Endodermal cell (in vitro differentiated cells): ENCODE measurements at places on chromosomes 11 and 22. TPM values are rescaled to one million over a fixed set of nuclear protein-coding genes. Genes with fewer than 3 reads are reported as not detected.

The OR10D3 gene
- total RNA-seq: 0.25 TPM in 1 of 3 replicates, not detected in the others

The DAGLA gene
- total RNA-seq: 5.0 and 5.6 TPM in 2 replicates

The MS4A3 gene
- not detected in 3 replicates for total RNA-seq

The UBQLN3 gene
- 0.21 to 0.24 TPM in 2 of 3 replicates, not detected in the other for total RNA-seq

The OR2AG1 gene
- total RNA-seq: not detected in 3 replicates

The OR8A1 gene
- 0.18 and 0.35 TPM in 2 replicates for total RNA-seq

The ESRRA gene
- total RNA-seq: 14.7 to 25.2 TPM (median 22.8 TPM) in 3 replicates

The DRICH1 gene
- 0.76 TPM in 1 of 3 replicates, not detected in the others for total RNA-seq

The NXPE4 gene
- total RNA-seq: not detected in 2 replicates

GRCh38 chr22:44520465-44521094, 22.5 kb upstream of the RTL6 start:
- no peaks in the 10 kb centered on the region for H3K36me3 ChIP-seq
- H3K4me3 ChIP-seq: no peak overlapping the region
- DNase-seq: no peak
- H3K27me3 ChIP-seq: no peaks in the 10 kb centered on the region

DNA sequence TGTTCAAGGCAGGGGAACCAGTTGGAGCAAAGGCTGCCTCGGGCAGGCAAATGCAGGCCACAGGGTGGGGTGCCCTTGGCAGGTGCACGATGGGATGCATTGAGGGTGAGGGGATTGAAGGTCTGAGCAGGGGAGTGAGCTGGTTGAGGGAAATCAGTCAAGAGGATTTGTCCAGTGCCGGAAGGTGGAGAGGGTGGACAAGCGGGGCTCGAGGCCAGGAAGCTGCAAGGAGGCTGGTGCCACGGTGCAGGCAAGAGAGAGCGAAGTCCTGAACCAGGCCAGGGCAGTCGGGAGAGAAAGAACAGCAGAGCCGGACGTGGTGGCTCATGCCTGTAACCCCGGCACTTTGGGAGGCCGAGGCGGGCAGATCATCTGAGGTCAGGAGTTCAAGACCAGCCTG, 10.4 kb upstream of the MS4A10 start:
- no peak overlapping the region for H3K4me3 ChIP-seq
- H3K27me3 ChIP-seq: no peaks in the 10 kb centered on the region
- DNase-seq: no peak
- no peak overlapping the region for H3K27ac ChIP-seq
- H3K36me3 ChIP-seq: no peaks in the 10 kb centered on the region

DNA sequence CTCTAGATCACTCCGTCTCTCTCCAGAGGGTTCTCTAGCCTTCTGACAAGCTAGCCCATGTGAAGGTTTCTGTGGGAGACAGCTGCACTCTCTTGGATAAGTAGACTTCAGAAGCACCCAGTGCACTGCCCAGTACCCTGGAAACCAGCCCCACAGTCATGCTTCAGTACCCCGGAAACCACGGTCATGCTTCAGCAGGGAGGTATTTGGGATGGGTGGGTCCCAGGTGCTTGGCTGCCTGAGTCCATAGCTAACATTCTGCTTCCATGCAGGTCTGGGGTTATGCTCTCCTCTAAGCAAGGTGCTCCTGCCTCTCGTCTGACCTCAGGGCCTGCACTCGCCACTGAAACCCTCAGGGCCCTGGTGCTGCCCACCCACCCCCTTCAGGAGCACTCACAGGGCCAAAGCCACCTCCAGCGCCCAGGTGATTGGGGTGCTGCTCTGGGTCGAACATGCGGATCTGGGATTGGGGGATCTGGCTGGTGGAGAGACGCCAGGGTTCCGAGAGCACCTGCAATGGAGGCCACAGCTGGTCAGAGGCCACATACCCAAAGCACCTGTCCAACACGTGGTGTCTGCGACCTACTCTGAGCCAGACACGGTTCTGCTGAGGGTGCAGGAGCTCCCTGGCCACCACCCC, 7.3 kb upstream of the SYCE3 start:
- H3K4me1 ChIP-seq: no peaks in the 10 kb centered on the region
- no peaks in the 10 kb centered on the region for H3K27me3 ChIP-seq
- no peak overlapping the region for H3K4me3 ChIP-seq
- peaks cover 68% of the 10 kb centered on the region for H3K36me3 ChIP-seq
- H3K27ac ChIP-seq: no peak overlapping the region

DNA sequence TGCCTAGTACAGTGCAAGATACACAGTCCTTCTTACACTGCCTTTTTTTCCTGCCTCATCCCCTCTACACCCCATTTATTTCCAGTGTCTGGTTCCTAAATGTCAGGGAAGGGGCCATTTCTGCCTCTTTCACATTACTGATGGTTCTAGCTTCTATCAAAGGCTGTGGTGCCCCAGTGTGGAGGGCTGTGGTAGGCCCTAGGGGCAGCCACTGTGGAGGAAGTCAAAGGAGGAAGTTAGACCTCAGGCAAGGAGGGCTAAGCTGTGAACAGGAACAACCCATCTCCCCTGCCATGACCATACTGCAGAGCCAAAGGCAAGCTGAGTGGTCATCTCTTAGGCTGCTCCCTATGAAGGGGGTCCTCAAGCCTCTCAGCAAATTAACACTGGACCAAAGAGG, 81.9 kb upstream of the CRTAM start:
- no peak for DNase-seq
- peaks cover 8% of the 10 kb centered on the region for H3K4me1 ChIP-seq
- no peak overlapping the region for H3K27ac ChIP-seq
- no peaks in the 10 kb centered on the region for H3K27me3 ChIP-seq

- DNase-seq: peak; percentile 62
- H3K4me1 ChIP-seq: no peaks in the 10 kb centered on the region
- H3K27ac ChIP-seq: no peak overlapping the region
- H3K27me3 ChIP-seq: no peaks in the 10 kb centered on the region
- H3K36me3 ChIP-seq: no peaks in the 10 kb centered on the region
These were observed 44.1 kb downstream of the GNB1L start for GRCh38 chr22:19810381-19811201.

GRCh38 chr22:35008213-35008612, 57.7 kb upstream of the ISX start:
- H3K27ac ChIP-seq: no peak overlapping the region
- H3K4me1 ChIP-seq: no peaks in the 10 kb centered on the region
- no peak for DNase-seq
- H3K4me3 ChIP-seq: no peak overlapping the region

DNA sequence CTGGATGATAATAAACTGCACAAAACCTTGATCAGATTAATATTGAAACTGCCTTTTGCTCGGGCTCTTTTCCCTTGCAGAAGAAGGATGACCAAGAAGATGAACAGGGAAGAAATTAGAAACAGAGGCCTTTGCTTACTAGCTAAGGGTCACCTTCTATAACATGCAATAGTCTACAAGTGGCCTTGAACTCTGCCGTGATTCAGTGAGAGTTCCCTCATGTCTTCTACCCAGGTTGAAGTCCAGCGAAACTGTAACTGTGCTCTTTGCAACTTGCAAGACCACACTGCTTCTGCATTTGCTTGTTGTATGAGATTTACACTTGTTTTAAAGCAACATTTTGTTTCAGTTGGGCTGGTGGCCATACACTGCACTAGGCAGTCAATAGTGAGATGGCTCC, 108.4 kb downstream of the IGLL1 start:
- no peaks in the 10 kb centered on the region for H3K27me3 ChIP-seq
- no peak for DNase-seq
- no peak overlapping the region for H3K4me3 ChIP-seq
- no peak overlapping the region for H3K27ac ChIP-seq

- H3K27ac ChIP-seq: no peak overlapping the region
- no peaks in the 10 kb centered on the region for H3K4me1 ChIP-seq
- peaks cover 33% of the 10 kb centered on the region for H3K36me3 ChIP-seq
- peak; percentile 40 for DNase-seq
- H3K27me3 ChIP-seq: peaks cover 12% of the 10 kb centered on the region
These were observed 2.9 kb downstream of the AP5B1 start for GRCh38 chr11:65777821-65778361.

DNA sequence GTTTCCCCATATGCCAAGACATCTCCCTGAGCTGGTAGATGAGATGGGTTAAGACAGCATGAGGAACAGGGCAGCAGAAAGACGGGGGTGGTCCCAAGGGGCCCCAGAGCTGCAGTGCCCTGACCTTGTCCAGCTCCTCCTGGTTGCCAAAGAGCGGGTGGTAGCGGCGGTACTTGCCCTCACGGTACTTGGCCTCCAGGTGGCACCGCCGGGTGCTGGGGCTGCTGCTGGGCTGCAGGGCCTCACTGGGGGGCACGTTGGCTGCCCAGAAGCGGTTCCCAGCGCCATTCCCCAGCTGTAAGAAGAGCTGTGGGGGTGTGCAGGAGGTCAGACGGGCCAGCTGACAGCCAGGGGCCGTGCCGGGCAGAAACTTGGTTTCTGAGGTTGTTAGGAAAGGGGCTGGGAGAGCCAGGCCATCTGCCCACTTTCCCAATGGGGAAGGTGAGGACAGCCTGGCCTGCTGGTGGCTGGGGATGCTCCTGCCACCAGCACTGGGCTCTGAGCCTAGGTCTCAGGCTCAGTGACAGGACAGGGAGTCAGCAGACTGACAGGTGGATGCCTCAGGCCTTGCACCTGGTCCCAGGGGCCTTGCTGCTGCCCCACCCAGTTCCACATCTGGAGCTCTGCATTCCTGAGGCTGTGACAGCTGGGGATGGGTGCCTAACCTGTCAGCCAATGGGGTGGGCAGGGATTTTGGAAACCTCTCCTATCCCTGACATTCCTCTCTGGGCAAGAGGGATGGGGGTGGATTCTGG, 30.0 kb upstream of the PDE2A start:
- H3K27me3 ChIP-seq: no peaks in the 10 kb centered on the region
- H3K4me1 ChIP-seq: peaks cover 3% of the 10 kb centered on the region
- DNase-seq: peak; percentile 73

GRCh38 chr11:553988-554340, 6.6 kb downstream of the LMNTD2 start:
- no peaks in the 10 kb centered on the region for H3K36me3 ChIP-seq
- peaks cover 2% of the 10 kb centered on the region for H3K4me1 ChIP-seq
- no peak for DNase-seq
- H3K4me3 ChIP-seq: no peak overlapping the region
- H3K27ac ChIP-seq: no peak overlapping the region

DNA sequence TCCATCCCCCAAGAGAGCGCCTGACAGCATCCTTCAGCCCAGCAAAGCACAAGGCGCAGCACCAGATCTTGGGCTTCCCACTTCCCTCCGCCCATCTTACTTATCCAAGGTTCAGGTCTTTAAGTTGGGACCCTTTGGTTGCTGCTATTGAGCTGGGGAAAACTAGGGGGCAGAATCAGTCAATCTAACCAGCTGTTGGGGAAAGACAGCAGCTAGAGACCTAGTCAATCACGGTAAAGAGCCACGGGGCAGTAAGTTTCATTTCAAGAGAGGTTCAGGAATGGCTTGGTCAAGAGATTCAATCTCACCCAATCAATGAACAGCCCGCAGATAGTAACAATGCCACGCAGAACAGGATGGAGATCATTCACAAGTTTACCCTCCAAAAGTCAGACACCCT, 1.7 kb downstream of the ABTB2 start:
- H3K27ac ChIP-seq: no peak overlapping the region
- H3K4me1 ChIP-seq: no peaks in the 10 kb centered on the region
- no peaks in the 10 kb centered on the region for H3K36me3 ChIP-seq
- H3K4me3 ChIP-seq: peak overlapping the region; percentile 90
- peaks cover 19% of the 10 kb centered on the region for H3K27me3 ChIP-seq
